ENCODE measurements at places on chromosomes 6 and 20. TPM values are rescaled to one million over a fixed set of nuclear protein-coding genes. Genes with fewer than 3 reads are reported as not detected.

Gene BMP2
- total RNA-seq = 8.2 TPM

- DNase-seq = no peak
Measured at GRCh38 chr6:164792666-164793065, 516.7 kb downstream of the C6orf118 start.

- DNase-seq = no peak
Measured at GRCh38 chr20:62244644-62245108, 6.4 kb downstream of the OSBPL2 start.

Gene FAM8A1
- 39.7 TPM for total RNA-seq

GRCh38 chr20:57030611-57031600 is 235.5 kb downstream of the BMP7 start:
- DNase-seq = no peak

Gene FOXA2
- 0.48 TPM for total RNA-seq

Gene WFDC12
- total RNA-seq = not detected

DNA sequence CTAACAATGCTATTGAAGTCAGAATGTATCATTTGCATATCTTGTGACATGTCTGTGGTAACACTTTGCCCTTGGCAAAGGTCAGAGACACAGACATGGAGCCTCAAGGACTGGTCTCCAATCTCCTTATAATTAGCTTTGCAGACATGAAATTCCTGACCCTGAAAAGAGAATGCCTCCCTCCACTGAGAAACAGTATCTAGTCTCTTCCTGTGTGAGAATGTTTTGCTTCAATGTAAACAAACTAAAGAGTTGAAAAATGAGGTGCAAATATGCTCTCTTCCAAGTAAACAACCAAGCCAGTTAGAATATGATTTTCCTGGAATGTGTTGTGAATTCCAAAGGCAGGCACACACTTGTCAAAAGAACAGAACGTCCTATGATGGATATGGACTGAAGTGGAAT is 407.1 kb upstream of the MARCKS start:
- DNase-seq = no peak

- no peak for DNase-seq
Measured at GRCh38 chr20:8155812-8156211, 23.7 kb downstream of the PLCB1 start.

Gene NFATC2
- total RNA-seq = 14.7 TPM

DNA sequence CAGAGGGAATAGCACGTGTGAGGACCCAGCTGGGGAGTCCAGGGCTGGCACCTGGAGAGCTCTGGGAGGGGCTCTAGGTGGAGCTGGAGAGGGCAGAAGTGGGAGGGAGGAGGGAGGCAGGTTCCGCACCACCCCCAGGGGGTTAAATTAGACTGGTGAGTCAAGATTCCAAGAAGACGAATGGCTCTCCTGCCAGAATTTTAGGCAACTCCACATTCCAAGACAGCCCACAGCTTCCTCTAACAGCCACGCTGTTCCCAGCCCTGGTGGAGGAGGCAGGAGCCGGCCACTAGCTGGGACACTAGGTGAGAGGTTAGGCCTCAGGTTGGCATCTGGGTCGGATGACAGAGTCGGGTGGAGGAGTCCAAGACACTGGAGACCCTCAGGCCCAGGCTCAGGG is 60.2 kb downstream of the TFAP2C start:
- DNase-seq = no peak

Gene LINC00237
- total RNA-seq = 4.3 TPM

DNA sequence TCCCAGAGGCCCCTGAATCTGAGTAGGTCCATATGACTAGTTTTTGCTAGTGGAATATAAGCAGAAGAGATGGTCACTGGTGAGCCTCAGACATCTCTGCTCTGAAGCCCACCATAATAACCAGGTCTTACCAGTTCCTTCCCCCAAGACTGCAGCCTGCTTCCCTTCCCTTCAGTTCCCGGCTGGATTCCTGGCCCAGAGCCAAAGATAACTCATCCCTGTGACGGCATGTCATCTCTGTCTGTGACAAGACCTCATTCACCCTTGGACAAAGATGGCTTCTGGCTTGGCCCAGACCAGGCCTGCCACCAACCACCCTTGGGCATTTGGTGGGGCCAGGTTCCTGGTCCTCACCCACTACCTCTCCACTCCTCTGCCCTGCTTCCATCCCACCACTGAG is 145.5 kb upstream of the TOP1 start:
- no peak for DNase-seq

DNA sequence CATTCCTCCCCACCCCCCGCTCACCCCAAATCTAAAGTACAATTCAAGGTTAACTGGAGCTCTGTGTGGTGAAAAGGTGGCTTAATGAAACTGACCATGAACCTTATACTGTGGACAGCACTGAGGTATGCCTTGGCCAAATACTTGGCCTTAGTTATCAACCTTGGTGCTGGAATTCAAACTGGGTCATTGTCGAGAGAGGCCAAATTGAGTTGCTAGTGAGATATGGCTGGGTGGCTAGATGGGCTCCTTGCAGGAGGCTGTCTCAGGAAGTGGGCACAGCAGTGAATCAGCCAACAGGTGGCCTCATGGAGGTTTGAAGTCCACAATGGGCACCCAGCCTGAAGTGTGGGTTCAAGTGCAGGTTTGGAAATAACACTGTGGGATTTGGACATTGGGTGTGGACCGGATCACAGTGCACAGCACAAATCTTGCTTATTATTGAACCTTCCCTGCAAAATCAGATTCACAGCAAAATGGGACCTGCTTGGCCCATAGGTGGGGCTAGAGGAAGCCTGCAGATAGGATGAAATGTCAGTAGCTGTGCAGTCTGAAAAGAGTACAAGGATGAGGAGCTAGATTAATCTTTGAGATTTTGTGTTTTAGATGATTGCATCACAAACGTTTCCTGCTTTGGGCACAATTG is 5.6 kb upstream of the BTBD3 start:
- DNase-seq = no peak

Gene PRRT1
- total RNA-seq = 1.2 TPM

Gene CGA
- total RNA-seq = 8.2 TPM

- DNase-seq = no peak
Measured at GRCh38 chr6:21348146-21348503, 245.4 kb upstream of the SOX4 start.

DNA sequence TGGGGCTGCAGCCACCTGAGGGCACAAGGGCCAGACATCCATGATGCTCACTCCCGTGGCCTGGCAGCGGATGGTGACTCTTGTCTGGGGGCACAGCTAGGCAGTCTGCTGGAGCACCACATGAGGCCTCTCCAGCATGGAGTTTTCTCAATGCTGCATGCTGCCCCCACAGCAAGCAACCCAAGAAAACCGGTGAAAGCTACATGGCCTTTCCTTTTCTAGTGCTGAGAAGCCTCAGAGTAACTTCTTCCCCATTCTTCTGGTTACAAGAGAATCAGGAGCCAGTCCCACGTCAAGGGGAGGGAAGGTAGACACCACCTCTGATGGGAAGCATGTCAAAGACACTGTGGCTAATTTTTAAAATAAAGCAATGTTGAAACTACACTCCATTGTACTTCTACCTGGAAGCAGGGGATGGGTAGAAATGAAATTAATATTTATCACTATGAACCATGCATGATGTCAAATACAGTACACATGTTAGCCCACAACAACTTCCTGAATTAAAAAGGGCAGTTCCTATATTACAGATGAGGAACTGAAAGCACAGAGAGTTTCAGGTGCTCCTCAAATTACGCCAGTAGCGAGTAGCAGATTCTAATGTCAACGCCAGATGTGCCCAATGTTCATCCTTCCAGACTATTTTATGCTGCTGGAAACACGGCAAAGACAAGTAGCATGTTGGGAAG is 101.5 kb downstream of the LAMP5 start:
- no peak for DNase-seq

Gene VNN1
- total RNA-seq = 1.4 TPM

- peak; percentile 12 for DNase-seq
Measured at GRCh38 chr6:14533446-14533845, 415.9 kb downstream of the CD83 start.

DNA sequence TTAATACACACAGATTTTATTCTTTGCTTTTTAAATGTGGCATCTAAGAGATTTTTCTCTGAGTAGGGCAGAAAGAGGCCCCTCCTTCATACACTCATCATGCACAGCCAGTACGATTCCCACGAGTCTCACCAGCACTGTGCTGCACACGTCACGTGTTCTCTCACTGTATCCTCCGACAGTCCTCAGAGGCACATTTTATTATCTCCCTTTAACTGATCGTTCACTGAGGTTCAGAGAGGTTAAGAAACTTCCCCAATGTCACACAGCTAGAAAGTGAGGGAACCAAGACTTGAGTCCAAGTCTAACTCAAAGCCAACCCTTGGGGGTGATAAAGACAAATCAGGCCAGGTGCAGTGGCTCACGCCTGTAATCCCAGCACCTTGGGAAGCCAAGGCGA is 142.5 kb downstream of the PREX1 start:
- DNase-seq = no peak

- DNase-seq = no peak
Measured at GRCh38 chr20:33460711-33461110, 17.1 kb upstream of the SNTA1 start.

Gene SLC22A7
- not detected for total RNA-seq

DNA sequence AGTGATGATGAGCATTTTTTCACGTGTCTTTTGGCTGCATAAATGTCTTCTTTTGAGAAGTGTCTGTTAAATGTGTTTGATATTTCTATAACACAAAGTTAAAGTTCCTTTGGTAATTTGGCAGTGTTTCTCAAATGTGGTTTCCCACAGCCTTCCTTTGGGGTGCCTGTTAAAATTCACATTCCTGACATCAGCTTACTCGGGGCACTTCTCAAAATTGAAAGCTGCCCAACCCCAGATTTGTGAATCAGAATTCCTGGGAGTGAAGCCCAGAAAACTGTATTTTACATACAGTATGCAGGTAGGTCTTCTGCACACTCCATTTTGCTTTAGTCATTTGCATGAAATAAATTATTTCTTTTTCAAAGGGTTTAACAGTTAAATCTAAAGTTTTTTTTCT is 207.9 kb downstream of the GMPR start:
- DNase-seq = no peak

Gene GHRH
- total RNA-seq = not detected

- DNase-seq = no peak
Measured at GRCh38 chr20:24097506-24098245, 109.1 kb upstream of the GGTLC1 start.

All from umbilical cord (tissue), 2 donors.